ENCODE measurements at places on chromosomes 7 and 10.

- DNase-seq, result no peak
Measured at GRCh38 chr10:72637398-72637857, 11.5 kb upstream of the MICU1 start.

- DNase-seq, result no peak
Measured at GRCh38 chr7:97008275-97008917, 3.0 kb downstream of the DLX6 start.

DNA sequence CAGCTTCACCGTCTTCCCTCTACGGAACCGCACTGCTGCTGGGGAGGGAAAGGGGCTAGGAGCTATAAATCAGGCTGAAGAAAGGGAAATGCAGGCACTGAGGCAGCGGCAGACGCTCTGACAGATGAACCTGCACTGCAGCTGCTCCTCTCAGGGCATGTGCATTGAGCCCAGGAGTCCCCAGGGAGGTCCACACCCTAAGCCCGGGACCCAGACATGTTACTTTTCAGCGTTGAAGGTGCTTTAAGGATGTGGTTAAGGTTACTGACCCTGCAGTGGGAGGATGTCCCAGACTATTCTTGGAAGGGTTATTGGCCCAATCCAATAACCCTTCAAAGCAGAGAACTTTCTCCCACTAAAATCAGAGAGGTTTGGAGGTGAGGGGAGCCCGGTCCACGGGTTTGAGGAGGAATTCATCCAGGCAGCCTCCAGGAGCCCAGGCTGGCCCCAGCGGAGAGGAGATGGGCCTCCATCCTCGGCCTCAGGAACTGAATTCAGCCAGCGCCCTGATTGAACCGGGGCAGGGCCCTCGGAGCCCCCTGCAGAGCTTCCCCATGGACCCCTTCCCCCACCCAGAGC is 75.4 kb downstream of the ADARB2 start:
- no peak for DNase-seq

GRCh38 chr7:1236132-1236661 is 3.5 kb downstream of the UNCX start:
- no peak for DNase-seq

- DNase-seq, result no peak
Measured at GRCh38 chr7:54326592-54327167, 215.5 kb upstream of the VSTM2A start.

- DNase-seq, result no peak
Measured at GRCh38 chr7:750111-750905, 23.2 kb upstream of the PRKAR1B start.

- no peak for DNase-seq
Measured at GRCh38 chr10:16425449-16425848, 11.4 kb upstream of the PTER start.

GRCh38 chr10:96257944-96258343 is 13.4 kb downstream of the BLNK start:
- no peak for DNase-seq

- no peak for DNase-seq
Measured at GRCh38 chr10:12262278-12262981, 66.4 kb downstream of the CDC123 start.

- no peak for DNase-seq
Measured at GRCh38 chr7:140607441-140607989, 33.1 kb downstream of the DENND2A start.

GRCh38 chr10:35058134-35058533 is 32.0 kb downstream of the CUL2 start:
- no peak for DNase-seq

DNA sequence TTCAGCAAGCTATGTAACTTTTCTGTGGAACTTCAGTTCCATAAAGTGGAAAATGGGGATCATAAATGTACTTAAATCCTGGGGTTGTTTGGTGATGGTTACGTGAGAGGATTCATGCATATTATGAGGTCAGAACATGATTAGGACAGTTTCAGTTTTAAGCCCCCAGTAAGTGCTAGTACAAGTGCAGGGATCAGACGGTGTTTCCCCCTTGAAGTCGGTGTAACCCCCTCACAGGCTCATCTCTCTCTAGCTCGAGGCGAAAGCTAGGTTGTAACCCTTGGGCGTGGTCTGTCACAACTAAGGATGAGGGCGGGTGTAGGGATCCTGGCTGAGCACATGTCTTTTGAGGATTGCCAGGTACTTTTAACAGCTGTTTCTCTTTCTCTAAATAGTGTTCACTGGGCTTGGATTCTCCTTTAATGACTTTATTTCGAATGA is 84.7 kb downstream of the SPAG6 start:
- no peak for DNase-seq

GRCh38 chr10:114498413-114499111 is 94.3 kb upstream of the AFAP1L2 start:
- no peak for DNase-seq

GRCh38 chr7:43954524-43955228 is 28.4 kb downstream of the UBE2D4 start:
- no peak for DNase-seq

DNA sequence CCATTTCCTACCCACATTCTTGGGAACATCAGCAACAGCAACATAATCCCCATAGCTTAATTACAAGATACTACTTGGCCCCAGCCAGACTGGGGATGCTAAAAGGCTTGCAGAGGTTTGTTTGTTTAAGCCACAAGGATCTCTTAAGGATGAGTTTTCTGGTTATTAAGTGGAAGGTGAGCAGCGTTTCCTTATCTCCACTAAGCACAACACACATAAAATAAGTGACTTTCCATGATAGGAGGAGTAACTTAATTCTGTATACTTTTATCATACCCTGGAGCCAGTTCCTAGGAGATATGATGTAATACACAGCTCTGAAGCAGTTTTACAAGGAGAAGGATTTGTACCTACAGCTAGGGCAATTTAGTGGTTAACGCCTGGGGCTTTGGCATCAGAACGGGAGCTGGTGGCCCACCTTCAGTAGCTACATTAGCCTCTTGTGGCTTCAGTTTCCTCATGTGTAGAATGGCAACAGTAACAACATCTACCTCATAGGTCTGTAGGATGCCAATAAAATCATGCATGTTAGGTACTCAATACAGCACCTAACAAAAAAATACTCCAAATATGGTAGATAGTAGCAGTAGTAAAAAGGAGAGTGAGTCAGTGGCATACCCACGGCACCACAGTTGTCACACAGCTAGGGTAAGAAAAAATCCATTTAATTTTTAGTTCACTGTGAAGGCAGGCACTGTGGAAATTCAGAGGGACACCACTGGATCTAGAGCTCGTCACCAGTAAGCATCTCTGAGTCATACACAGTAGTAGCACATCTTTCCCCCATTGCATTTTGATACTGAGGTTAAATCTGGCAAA is 55.2 kb downstream of the DOCK4 start:
- no peak for DNase-seq

- DNase-seq, result no peak
Measured at GRCh38 chr7:69757981-69758430, 159.7 kb downstream of the AUTS2 start.

DNA sequence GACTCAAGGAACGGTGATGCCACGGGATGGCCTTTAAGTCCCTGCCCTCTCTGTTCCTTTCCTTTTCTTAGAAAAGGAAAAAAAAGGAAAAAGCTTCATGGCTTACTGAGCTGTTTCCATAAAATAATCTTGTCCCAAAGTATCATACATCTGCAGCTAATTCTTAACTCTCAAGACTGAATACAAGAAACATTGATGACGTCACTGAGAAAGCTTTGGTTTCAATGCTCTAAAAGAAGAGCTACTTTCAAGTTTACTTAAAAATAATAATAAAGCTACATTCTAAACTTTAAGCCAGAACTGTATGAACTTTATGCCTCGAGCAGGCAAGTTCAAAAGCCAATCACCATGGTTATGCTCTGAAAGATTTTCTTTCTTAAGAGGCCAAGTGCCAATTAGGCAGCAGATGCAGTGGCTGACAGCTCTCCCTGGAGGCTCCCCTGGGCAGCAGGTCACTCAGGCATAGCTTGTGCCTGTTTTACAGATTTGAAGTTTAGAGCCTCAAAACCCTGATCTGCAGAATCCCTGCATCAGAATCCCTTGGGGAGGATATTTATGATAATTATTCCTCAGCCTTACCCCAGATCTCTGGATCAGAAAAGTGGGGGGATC is 165.0 kb downstream of the CHN2 start:
- DNase-seq, result no peak

DNA sequence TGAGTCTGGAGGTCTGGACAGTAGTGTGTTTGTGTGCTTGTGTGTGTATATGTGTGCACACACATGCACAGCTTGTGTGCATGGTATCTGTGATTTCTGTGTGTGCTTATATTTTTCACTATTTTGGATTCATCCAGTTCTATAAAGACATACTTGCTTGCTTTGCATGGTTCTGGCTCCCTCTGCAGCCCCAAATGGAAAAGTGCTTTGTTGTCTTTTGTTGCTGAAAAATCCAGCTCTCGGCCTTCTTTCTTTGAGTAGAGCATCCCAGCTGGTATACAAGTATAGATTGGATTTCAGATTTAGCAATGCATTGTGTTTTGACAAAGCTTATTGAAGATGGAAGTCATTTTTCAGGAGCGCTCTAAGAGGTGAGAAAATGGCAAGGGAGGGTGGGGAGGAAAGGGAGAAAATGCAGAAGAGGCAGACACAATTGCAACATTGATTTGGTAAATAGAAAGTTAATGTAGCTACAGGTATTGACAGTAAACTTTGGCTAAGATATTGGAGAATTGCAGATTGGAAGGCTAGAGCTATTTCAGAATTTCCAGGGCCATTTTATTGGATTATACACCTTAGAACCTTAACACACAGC is 333.9 kb downstream of the AUTS2 start:
- no peak for DNase-seq

GRCh38 chr7:3336042-3336665 is 35.1 kb downstream of the SDK1 start:
- DNase-seq, result no peak

- DNase-seq, result no peak
Measured at GRCh38 chr7:158933468-158934139, 77.2 kb downstream of the DYNC2I1 start.

- DNase-seq, result no peak
Measured at GRCh38 chr10:23448802-23449570, 10.1 kb downstream of the OTUD1 start.

DNA sequence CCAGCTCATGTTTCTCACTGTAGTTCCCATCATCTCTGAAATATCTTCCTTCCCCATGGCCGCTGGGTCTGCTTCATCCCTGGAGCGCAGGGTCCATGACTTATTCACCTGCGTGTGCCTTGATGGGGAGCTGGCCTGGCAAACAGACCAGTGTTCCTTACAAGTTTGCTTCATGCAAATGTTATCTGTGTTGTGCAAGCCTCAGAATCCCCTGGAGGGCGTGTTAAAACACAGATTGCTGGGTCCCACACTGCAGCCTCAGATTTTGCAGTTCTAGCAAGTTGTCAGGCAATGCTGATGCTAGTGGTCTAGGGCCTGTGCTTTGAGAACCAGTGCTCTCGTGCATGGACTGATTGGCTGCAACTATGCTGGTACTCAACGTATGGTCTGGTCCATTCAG is 7.2 kb upstream of the DMBT1 start:
- no peak for DNase-seq

GRCh38 chr10:95503001-95503400 is 58.2 kb downstream of the SORBS1 start:
- DNase-seq, result no peak

- DNase-seq, result no peak
Measured at GRCh38 chr10:79053081-79053434, 15.7 kb upstream of the ZMIZ1 start.

GRCh38 chr7:156609010-156609877 is 31.3 kb upstream of the RNF32 start:
- no peak for DNase-seq

DNA sequence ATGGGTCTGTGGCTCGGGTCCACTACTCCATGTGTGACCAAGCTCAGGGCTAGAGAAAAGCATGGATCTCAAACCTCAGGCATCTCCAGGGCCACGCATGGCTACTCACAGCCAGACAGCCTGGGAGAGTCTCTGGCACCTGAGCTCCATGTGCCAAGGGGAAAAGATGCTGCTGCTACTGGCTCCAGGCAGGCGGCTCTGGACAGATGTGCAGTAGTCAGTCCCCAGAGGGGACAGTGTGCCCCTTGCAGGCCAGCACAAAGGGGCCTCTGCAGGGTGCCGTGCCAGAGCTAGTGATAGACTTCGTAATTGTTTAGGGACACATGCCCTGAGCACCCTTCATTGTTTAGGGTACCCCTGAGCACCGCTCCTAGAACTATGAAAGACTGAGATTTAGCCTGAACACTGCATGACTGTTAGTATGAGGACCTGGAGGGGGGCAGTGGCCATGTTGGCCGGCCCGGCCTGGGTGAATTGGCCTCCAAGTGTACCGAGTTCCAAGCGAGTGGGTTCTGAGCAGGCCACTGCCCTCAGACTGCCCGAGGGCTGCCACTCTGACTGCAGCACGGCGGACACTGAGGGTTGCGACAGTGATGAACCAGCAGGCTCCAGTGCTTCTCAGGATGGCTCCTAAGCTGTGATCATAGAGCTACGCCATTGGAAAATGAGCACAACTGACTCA is 80.7 kb downstream of the TCERG1L start:
- DNase-seq, result no peak

DNA sequence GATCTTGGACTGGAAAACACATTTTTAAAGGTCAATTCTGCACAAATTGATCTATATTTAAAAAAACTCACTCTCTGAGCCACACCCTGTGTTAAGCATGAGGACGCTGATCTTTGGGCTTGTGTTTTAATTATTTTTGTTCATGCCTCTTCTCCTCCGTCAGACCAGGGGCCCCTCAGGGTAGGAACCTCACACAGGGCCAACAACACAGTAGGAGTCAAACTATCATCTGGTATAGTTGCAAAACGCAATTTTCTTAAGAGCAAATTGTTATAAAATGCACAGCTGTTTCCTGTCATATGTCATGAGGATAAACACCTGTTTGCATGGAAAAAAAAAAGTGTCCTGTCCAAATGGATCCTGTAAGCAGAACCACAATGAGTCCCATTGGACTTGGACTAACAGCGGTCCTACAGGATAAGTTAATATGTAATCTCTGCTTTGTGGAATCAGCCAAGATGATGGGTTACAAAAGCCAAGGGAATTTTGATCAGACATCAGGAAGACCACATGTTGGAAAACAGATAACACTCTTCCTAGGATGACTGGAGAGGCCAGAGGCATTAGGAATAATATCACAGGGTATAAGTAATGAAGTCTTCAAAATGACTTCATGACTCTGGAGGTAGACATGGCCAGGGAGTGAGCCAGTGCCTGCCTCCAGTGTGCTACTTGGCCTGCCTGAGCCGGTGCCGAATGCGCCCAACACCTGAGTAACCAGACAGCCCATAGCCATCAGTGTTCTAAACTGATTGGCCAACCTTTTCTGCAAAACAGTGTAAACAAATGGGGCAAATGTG is 184.9 kb upstream of the ADCY1 start:
- DNase-seq, result no peak

GRCh38 chr7:111224354-111225231 is 133.7 kb downstream of the LRRN3 start:
- DNase-seq, result no peak

- DNase-seq, result no peak
Measured at GRCh38 chr10:57962839-57963238, 304.9 kb downstream of the IPMK start.

- no peak for DNase-seq
Measured at GRCh38 chr10:122089311-122090017, 100.5 kb downstream of the TACC2 start.
